ENCODE measurements at places on chromosomes 3 and 15. TPM values are rescaled to one million over a fixed set of nuclear protein-coding genes. Genes with fewer than 3 reads are reported as not detected.

Gene RAB7A
- polyA plus RNA-seq: 262 TPM

Gene GNAT1
- not detected for polyA plus RNA-seq

Gene TRAIP
- 16.3 TPM for polyA plus RNA-seq

Gene FAM81A
- polyA plus RNA-seq: 30.7 TPM

Gene DCP1A
- 34.7 TPM for polyA plus RNA-seq

Gene CAPN3
- 37.5 TPM for polyA plus RNA-seq
